Activated CD4-positive, alpha-beta T cell treated with anti-CD3 and anti-CD28 coated beads for 36 hours (primary cell): ENCODE measurements at places on chromosomes 4 and X. TPM values are rescaled to one million over a fixed set of nuclear protein-coding genes. Genes with fewer than 3 reads are reported as not detected.

Gene PPA2
- total RNA-seq, result 74.6 TPM

Gene NPY2R
- not detected for total RNA-seq

Gene PAGE5
- not detected for total RNA-seq

Gene SEPTIN6
- 183 TPM for total RNA-seq

Gene ERVMER34-1
- total RNA-seq, result 0.67 TPM

Gene PDE5A
- 0.25 TPM for total RNA-seq

Gene MAGEH1
- total RNA-seq, result 13.4 TPM

Gene DKK2
- not detected for total RNA-seq

Gene C4orf51
- not detected for total RNA-seq

Gene WAS
- 85.9 TPM for total RNA-seq

Gene ARHGAP6
- not detected for total RNA-seq

Gene LGI2
- not detected for total RNA-seq

Gene RIPPLY1
- total RNA-seq, result not detected

Gene ARL9
- 0.25 TPM for total RNA-seq

Gene PLS3
- total RNA-seq, result 3.2 TPM

Gene CORIN
- not detected for total RNA-seq

Gene CFI
- not detected for total RNA-seq

Gene TRIM60
- not detected for total RNA-seq

Gene SSX4B
- not detected for total RNA-seq

Gene GPR50
- not detected for total RNA-seq

Gene FGFBP2
- total RNA-seq, result 2.5 TPM

Gene FGFBP1
- total RNA-seq, result not detected

Gene ADH7
- total RNA-seq, result not detected

Gene PAGE3
- not detected for total RNA-seq

Gene MBNL3
- 15.3 TPM for total RNA-seq

Gene UGT2B7
- total RNA-seq, result not detected

Gene LAP3
- 128 TPM for total RNA-seq

Gene AMELX
- not detected for total RNA-seq

Gene EGF
- total RNA-seq, result 0.34 TPM

Gene RHOXF2
- not detected for total RNA-seq

Gene GPRASP1
- total RNA-seq, result 4.2 TPM

Gene PCDH10
- total RNA-seq, result not detected

Gene SERTM2
- not detected for total RNA-seq

Gene SLC25A53
- total RNA-seq, result 3.5 TPM

Gene GAGE13
- not detected for total RNA-seq

Gene LRRC66
- 0.14 TPM for total RNA-seq

Gene ITM2A
- total RNA-seq, result 112 TPM

Gene GPC3
- 0.86 TPM for total RNA-seq

Gene PDCL2
- total RNA-seq, result not detected

Gene DIPK2B
- total RNA-seq, result 0.32 TPM

Gene CDKL2
- 0.62 TPM for total RNA-seq

Gene SUPT20HL1
- 0.07 TPM for total RNA-seq

Gene EPHA5
- total RNA-seq, result not detected

Gene NRK
- not detected for total RNA-seq

Gene GIMD1
- not detected for total RNA-seq

Gene CLDN34
- total RNA-seq, result not detected

Gene ASIC5
- not detected for total RNA-seq

Gene TMSB15B
- 4.1 TPM for total RNA-seq

Gene EPGN
- total RNA-seq, result not detected

Gene COQ2
- 20.1 TPM for total RNA-seq
